Fibroblast of the conjunctiva (primary cell): ENCODE measurements at places on chromosomes 3 and 15.

- DNase-seq = no peak
These were observed 117.3 kb downstream of the DMXL2 start for GRCh38 chr15:51505251-51505650.

GRCh38 chr3:71579326-71579934, 4.1 kb downstream of the FOXP1 start:
- DNase-seq = no peak

- no peak for DNase-seq
These were observed 4.2 kb upstream of the NUP210 start for GRCh38 chr3:13424141-13424844.

- DNase-seq = peak; percentile 9
These were observed 150.5 kb downstream of the CFAP20DC start for GRCh38 chr3:58899159-58899952.

GRCh38 chr15:67818464-67818863, 6.8 kb upstream of the SKOR1 start:
- DNase-seq = no peak

GRCh38 chr3:60427109-60427508, 824.1 kb downstream of the FHIT start:
- DNase-seq = no peak

DNA sequence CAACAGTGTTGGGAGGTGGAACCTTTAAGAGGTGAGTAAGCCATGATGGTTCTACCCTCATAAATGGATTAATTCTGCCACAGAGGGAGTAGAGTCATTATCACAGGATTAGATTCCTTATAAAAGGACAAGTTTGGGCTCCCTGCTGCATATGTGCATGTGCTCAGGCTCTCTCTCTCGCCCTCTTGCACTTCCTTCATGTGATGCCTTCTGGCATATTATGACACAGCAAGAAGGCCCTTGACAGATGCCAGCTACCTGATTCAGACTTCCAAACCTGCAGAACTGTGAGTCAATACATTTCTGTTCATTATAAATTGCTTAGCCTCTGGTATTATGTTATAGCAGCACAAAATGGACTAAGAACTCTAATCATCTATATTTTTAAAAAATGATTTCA, 205.3 kb downstream of the CTNNB1 start:
- no peak for DNase-seq

- no peak for DNase-seq
These were observed 317.6 kb downstream of the MAGI1 start for GRCh38 chr3:65720989-65721737.

DNA sequence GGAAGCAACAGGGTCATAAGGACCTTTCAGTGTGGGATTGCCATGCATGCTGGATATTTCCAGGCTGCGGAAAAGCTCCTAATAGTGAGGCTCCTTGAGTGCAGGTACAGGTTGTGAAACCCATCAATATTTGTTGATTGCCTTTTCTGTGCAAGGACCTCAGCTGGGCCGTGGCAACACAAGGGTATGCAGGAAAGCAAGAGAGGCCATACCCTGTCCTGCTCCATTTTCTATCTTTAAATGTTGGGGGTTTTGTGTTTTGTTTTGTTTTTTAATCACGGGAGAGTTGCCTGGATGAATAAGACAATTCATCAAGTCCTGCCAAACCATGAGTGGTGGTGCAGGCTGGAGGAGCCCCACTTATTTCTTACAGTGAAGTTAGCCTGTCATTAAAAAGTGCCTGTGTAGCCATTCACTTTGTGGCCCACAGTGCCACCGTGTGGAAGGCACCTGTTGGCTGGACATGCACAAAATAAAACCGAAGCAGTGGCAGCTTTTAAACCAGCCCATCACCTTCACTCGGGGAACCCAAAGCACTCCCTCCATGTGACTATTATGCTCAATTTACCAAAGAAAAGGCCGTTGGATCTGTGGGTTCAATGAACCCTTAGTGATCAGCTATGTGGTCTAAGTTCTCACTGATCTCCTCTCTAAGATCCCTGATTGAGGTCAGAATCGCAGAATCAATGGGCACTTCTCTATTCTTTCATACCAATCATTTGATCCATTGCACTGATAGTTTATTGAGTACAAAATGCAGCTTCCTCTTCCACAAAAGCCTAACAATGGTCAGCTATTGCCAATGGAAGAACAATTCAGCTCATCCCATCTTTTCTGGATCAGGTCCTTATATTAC, 42.2 kb downstream of the CLDN18 start:
- peak; percentile 31 for DNase-seq

- DNase-seq = no peak
These were observed 102.8 kb downstream of the SNRPN start for GRCh38 chr15:25057574-25057973.

GRCh38 chr15:99486371-99487336, 79.1 kb upstream of the MEF2A start:
- DNase-seq = peak; percentile 71

GRCh38 chr3:54888873-54889272, 39.0 kb downstream of the LRTM1 start:
- peak; percentile 47 for DNase-seq

- DNase-seq = no peak
These were observed 6.3 kb upstream of the ANPEP start for GRCh38 chr15:89820666-89821611.

- DNase-seq = peak; percentile 42
These were observed 223.6 kb upstream of the PDZRN3 start for GRCh38 chr3:73848173-73848906.

GRCh38 chr3:134441321-134441720, 44.5 kb downstream of the ANAPC13 start:
- DNase-seq = no peak

GRCh38 chr15:34650177-34650576, 66.7 kb upstream of the GOLGA8B start:
- no peak for DNase-seq

DNA sequence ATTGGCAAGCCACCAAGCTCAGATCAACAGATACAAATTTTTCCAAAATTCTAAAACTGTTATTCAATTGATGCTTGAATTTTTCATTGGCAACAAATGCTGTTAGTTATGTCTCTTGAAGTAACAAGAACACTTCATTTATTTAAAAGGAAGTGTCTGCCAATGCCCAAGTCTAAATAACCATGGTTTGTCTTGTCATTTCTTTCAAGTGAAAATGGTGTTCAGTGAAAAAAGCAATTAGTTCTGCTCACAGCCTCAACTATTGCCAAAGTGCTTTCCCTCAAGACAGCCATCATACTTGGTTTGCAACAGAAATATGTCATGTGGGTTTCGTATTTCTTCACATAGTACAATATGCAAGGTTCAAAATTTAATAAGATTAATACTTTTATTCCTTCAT, 312.6 kb upstream of the LMCD1 start:
- DNase-seq = no peak

DNA sequence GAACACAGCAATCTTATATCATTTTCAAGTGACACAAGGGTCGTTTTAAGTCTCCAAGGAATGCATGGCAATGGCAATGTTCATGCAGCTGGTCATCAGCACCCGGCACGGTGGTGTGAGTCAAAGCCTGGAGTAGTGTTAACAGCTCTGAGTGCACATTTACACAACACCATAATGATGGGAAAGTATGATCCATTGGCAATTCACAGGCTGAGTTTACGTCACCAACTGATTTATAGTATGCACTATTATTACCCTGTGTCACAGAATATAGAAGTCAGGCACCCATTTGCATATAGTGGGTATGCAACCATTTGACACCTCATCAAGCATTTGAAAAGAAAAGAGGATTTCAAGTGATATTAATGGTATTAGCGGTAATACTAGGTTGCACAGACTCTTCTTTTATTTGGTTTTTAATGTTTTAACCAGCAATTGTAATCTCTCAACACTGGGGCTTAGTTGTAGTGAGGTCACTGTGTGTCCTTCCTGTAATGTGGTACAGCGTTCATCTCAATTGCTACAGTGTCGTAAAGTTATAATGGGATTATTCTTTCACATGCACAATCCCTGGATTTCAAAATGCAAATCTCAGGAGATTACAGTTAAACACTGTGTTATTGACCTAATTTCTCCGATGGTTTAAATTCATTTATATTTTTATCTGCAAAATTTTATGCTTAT, 113.8 kb downstream of the C3orf38 start:
- no peak for DNase-seq

DNA sequence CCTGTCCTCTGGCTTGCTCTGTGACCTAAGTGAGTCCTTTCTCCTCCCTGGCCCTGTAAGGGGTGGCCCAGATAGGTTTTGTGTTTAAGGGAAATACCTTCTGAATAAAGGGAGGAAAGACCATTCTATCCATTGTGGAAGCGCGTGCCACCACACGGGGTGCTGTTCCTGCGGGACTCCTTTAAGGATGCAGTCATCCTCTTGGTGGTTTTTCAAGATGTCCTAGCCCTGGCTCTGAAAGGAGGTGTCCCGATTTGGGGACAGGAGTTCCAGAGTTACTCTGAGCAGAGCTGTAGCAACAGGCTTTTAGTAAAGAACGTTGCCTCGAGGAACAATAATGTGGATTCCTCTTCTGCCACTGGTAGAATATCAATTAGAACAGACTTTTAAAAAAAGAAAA, 9.6 kb downstream of the SLC6A6 start:
- DNase-seq = no peak

GRCh38 chr15:100595964-100596363, 6.0 kb downstream of the LINS1 start:
- no peak for DNase-seq

- no peak for DNase-seq
These were observed 75.5 kb downstream of the DAPK2 start for GRCh38 chr15:63970621-63971426.

DNA sequence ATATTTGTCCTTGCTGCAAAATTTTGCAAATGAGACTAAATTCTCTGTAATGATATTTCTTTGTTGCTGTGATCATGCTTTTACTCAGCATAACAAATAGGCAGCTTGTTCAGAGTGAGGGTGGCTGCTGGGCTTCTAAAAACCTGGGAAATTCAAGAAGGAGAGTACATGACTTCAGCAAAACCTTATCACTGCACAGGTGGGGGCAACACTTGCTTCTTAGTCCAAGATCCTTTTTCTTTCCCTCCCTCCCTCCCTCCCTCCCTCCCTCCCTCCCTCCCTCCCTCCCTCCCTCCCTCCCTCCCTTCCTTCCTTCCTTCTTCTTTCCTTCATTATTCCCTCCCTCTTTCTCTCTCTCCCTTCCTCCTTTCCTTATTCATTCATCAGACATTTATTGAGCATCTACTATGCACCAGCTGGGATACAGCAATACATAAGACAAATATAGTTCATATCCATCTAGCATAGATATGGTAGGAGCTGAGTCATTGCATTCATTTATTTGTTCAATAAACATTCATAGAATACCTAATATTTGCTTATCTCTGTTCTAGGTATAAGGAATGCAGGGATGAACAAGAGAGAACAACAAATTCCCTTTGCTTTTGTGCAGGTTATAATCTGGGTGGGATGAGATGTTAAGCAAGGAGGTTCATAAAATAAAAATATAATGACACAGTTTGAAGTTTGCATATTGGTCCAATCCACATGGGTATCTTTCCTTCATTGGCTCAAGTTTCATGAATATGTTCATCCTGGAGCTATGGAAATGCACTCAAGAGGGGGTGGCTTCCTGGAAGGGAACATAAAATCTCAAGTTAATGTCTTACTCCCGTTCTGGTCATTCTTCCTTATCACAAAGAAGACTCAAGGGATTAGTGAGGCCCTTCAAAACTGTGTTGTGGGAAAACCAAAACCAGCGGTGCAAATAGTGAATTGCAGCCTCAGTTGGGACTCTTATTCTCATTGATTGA, 210.7 kb downstream of the PDCD6IP start:
- no peak for DNase-seq

- DNase-seq = peak; percentile 44
These were observed 30.3 kb upstream of the VEPH1 start for GRCh38 chr3:157533298-157534070.

DNA sequence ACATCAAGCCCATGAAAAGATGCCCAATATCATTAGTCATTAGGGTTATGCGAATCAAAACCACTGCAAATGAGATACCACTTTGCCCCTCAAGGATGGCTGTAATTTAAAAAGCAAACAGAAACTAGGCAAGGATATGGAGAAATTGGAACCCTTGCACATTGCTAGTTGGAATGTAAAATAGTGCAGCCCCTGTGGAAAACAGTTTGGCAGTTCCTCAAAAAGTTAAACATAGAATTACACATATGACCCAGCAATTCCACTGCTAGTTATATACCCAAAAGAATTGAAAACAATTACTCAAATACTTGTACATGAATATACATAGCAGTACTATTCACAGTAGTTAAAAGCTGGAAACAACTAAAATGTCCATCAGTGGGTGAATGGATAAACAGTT, 186.8 kb upstream of the CGNL1 start:
- no peak for DNase-seq

DNA sequence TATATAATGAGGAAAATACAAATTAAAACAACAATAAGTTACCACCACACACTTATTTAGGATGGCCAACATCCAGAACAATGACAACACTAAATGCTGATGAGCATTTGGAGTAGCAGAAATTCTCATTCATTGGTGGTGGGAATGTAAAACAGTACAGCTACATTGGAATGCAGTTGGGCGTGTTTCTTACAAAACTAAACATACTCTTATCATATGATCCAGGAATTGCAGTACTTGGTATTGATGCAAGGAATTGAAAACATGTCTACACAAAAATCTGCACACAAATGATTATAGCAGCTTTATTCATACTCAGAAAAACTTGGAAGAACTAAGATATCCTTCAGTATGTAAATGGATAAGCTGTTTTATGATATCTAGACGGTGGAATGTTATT, 594.2 kb downstream of the ZBBX start:
- no peak for DNase-seq

GRCh38 chr3:159082519-159082918, 280.7 kb downstream of the MFSD1 start:
- no peak for DNase-seq

GRCh38 chr3:32432711-32433530, 41.3 kb downstream of the CMTM7 start:
- DNase-seq = no peak

GRCh38 chr3:154421083-154421482, 8.9 kb downstream of the GPR149 start:
- no peak for DNase-seq

GRCh38 chr15:63491116-63491827, 13.1 kb upstream of the USP3 start:
- no peak for DNase-seq

DNA sequence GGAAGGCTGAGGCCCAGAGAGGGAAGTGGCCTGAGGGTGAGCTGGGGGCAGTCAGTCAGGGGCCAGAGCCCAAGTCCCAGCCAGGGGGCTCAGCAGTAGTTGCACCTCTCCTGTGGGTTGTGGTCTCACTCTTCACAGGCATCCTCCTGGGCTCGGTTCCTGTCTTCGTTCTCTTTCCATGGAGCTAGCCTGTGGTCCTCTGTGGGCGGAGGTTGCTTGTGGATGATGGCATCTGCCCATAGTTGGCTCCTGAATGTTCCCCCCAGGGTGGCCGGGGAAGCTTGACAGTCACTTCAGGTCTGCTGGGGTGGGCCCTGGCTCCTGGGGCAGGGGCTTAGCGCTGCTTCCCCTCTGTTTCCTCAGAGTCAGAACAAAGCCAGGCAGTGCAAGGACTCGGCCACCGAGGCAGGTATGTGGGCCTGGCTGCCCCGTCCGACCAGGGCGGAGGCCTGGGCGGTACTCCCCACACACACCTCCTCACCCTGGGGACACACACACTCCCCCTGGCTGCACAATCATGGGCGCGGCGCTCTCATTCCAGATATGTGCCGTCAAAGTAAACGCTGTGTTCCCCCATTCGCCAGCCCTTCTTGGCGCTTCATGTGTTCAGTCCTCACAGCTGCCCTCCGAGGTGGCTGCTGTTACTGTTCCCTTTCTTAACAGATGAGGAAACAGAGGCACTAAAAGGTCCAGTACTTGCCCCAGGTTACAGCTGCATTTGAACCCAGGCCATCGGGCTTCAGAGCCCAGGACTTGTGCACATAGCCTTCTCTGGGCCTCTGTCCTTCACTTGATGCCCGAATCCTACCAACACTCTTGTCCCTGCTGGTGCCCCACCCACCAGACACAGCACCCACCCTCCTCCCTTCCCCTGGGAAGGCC, 34.5 kb downstream of the PSTPIP1 start:
- no peak for DNase-seq
